A673 (cell line): ENCODE measurements at places on chromosomes 3 and 15.

GRCh38 chr15:98398056-98398455, 250.3 kb upstream of the IGF1R start:
- peaks cover 86% of the 10 kb centered on the region for H3K27me3 ChIP-seq
- H3K27ac ChIP-seq: no peak overlapping the region
- no peak for DNase-seq
- H3K4me3 ChIP-seq: no peak overlapping the region
- H3K36me3 ChIP-seq: no peaks in the 10 kb centered on the region
- no peaks in the 10 kb centered on the region for H3K4me1 ChIP-seq

DNA sequence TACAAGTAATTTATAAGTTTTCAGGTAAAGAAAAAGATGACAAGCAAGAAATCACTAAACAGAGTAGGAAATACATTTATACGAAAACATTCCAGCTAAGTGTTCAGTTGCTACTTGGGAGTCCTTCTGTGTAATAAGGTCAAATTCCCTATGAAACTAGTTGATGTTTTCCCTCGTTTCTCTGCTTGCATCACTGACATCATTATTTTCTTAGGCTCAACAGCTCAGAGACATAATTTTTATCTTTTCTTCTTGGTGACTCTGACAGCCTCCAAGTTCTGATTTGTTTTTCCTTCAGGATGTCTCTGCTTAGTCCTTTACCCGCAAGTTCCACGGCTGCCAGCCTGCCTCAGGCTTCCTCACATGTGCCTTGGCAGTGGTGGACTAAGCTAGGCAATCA, 173.6 kb downstream of the P3H2 start:
- peak overlapping the region; percentile 46 for H3K27ac ChIP-seq
- H3K4me3 ChIP-seq: no peak overlapping the region
- no peaks in the 10 kb centered on the region for H3K36me3 ChIP-seq
- no peaks in the 10 kb centered on the region for H3K27me3 ChIP-seq
- DNase-seq: no peak

GRCh38 chr3:52939600-52939999, 42.3 kb upstream of the STIMATE start:
- H3K27me3 ChIP-seq: no peaks in the 10 kb centered on the region
- no peaks in the 10 kb centered on the region for H3K36me3 ChIP-seq
- no peak overlapping the region for H3K4me3 ChIP-seq
- H3K27ac ChIP-seq: no peak overlapping the region
- no peaks in the 10 kb centered on the region for H3K4me1 ChIP-seq

DNA sequence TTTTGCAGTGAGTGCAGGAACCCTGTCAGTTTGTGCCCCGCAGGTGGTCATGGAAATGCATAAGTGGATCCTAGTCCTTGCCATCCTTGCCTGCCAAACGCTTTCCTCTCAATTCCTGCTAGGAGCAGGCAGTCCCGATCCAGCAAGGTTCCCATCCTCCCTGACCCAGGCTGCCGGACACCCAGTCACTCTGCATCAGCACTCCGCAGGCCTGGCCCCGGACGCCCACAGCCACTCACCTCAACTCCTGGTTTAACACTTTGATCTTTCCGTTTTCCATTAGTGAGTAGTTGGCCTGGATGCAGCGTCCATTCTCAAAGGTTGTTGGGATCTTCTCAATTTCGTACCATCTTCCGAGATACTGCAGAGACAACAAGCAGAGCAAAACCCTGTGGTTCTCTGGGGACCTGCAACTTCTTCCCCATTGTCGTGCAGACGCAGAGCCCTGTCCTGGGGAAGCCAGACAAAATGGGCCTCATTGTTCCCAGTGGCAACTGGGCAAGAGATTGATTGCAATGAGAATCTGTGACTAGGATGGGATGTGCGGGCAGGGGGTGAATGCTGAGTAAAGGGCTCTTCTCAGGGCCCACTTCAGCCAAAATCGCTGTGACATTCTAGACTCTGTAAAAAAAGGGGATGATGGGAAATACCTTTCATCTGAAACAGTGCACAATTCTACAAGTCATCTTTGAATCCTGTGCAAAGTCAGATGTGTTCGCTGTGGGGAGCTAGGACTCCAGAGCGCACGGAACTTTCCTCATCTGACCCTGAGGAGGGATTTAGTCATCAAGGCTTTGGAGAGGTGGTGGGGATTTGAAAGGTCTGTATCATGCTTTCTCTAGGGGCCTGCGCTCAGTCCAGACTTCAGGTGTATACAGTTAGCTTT, 9.9 kb downstream of the APOD start:
- H3K27me3 ChIP-seq: no peaks in the 10 kb centered on the region
- no peak overlapping the region for H3K4me3 ChIP-seq
- no peaks in the 10 kb centered on the region for H3K36me3 ChIP-seq

DNA sequence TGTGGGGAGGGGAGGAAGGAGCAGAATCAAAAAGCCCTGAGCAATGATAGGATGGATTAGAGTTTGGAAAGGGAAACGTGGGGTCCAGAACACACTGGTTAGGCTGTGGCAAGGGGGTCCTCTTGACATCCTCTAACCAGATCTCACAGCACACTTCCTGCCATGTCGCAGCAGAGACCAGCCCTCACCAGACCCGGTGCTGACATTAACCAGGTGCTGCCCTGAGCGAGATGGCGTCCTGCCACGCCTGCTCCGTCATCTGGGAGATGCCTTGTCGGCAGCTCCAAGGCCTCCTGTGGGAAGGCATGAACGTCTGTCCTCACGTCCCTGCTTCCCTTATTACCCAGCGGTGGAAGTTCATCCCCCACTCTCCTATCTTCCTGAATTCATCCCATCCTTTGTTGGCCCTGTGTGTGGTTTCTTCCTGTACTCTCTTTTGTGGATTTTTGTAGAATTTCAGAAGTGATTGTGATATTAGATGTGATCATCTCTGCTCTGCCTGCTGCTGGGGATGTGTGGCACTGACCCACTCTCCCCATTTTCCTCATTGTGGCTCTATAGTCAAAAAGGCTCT, 29.4 kb upstream of the MYZAP start:
- DNase-seq: no peak
- no peaks in the 10 kb centered on the region for H3K36me3 ChIP-seq
- no peak overlapping the region for H3K27ac ChIP-seq
- no peak overlapping the region for H3K4me3 ChIP-seq
- H3K4me1 ChIP-seq: no peaks in the 10 kb centered on the region
- H3K27me3 ChIP-seq: no peaks in the 10 kb centered on the region
